ENCODE measurements at places on chromosomes 7 and 10. TPM values are rescaled to one million over a fixed set of nuclear protein-coding genes. Genes with fewer than 3 reads are reported as not detected.
A peak's percentile ranks its signal among the peaks of the same experiment; 100 is the strongest.

CARD11 gene
- 6.2 TPM for total RNA-seq

STEAP4 gene
- 14.5 TPM for total RNA-seq

DNA sequence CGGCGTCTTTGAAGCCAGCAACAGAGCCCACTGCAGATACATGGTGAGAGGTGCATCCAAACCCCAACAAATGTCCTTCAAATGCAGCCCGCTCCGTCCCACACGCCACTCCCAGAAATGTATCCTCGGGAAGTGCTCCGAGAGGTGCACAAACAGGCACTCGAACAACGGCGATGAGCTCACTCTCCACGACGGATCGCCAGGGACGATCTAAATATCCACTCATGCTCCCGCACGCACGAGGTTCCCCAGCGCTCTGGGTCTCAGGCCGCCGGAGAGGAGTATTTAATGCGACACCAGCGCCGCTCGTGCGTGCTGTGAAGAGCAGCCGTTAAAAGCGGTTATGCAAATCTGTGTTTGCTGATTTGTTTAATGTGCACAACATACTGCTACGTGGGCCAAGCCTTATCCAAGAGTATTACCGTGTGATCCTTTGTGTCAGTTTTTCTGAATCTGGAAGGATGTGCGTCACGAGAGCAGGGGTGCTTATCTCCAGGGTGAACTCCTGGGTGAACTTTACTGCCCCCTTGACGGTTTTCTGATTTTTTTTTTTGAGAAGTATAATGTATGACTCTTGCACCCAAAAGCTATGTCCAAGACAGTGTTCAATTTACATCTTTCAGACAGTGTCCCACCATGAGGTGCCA is 48.5 kb upstream of the PPP2R2D start:
- no peak overlapping the region for H3K27ac ChIP-seq
- no peaks in the 10 kb centered on the region for H3K36me3 ChIP-seq
- H3K4me1 ChIP-seq, result no peaks in the 10 kb centered on the region
- DNase-seq, result no peak
- peaks cover 1% of the 10 kb centered on the region for H3K27me3 ChIP-seq
- H3K4me3 ChIP-seq, result no peak overlapping the region

- no peaks in the 10 kb centered on the region for H3K27me3 ChIP-seq
- peak overlapping the region; percentile 79 for H3K4me3 ChIP-seq
- peak; percentile 100 for DNase-seq
- H3K27ac ChIP-seq, result peak overlapping the region; percentile 95
- H3K36me3 ChIP-seq, result no peaks in the 10 kb centered on the region
- peaks cover 94% of the 10 kb centered on the region for H3K4me1 ChIP-seq
These were observed 232 bp upstream of the MICALL2 start for GRCh38 chr7:1459512-1459892.

- H3K4me1 ChIP-seq, result no peaks in the 10 kb centered on the region
- H3K27me3 ChIP-seq, result no peaks in the 10 kb centered on the region
- no peak for DNase-seq
- H3K36me3 ChIP-seq, result no peaks in the 10 kb centered on the region
These were observed 13.2 kb downstream of the FGF8 start for GRCh38 chr10:101762736-101763135.

GRCh38 chr10:9188022-9188810 is 1133.7 kb downstream of the GATA3 start:
- no peaks in the 10 kb centered on the region for H3K4me1 ChIP-seq
- no peak overlapping the region for H3K4me3 ChIP-seq
- H3K36me3 ChIP-seq, result no peaks in the 10 kb centered on the region
- H3K27me3 ChIP-seq, result peaks cover 10% of the 10 kb centered on the region
- no peak overlapping the region for H3K27ac ChIP-seq
- DNase-seq, result no peak

DNA sequence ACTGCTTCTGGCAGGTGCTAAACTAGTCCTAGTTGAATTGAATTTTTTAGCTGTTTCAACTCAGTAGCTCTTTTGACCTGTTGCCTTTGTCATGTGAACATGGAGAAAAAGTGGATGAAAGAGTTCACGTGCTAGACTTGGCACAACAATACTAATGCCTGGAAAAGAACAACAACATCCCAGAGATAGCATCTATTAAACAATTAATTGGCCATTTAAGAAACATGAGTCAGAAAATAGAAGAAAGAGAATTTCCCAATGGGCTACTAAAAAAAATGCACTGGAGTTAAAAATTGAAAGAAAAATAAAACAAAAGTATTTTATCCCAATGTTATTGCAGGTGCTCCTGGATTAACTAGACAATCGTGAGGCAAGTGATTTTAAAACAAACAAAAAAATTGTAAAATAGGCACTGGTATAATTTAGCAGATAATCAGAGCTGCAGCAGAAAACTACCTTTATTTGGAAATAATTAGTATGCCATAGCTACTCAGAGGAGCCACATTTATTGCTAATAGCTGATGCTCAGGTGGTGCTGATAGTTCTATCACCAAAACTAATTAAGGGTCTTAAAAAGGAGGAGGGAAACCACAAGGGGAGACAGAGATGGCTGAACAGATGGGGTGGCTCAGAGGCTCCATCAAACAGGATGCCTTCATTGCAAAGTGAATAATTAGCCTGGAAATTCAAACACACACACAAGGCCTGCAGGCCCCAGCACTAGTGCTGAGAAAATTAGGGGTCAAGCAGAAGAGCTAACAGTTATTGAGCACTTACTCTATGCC is 17.6 kb downstream of the CCDC71L start:
- H3K27me3 ChIP-seq, result no peaks in the 10 kb centered on the region
- H3K36me3 ChIP-seq, result no peaks in the 10 kb centered on the region
- H3K4me1 ChIP-seq, result no peaks in the 10 kb centered on the region
- no peak overlapping the region for H3K27ac ChIP-seq

DNA sequence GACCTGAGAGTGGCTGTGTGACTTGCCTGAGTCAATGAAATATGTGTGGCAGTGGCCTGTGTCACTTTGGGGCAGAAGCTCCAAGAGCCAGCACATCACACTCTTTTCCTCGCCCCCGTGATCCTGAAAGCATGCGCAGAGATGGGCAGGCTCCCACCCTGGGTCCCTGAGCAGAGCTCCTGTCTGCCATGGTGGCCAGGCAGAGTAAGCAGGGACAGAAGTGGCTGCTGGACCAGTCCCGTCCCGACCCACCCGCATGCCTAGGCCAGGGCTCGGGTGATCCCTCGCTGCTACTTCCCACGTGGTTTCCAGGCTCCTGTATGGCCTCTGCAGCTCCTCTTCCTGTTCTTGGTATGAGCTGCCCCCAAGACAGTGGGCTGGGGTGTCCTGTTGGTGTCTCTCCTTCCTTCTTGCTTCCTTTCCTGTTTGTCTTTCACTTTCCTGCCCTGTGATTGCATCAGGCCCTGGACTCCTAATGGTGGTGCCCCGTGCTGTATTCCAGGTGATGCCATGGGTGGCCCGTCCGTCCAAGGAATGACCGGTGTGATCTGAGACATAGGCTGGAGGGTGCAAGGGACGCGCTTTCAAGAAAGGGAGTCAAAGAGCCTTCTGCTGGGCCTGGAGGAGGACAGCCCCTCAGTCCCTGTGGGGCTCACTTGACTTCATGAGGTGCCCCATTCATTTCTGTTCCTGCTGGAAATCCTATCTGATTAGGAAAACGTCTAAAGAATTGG is 71.4 kb upstream of the SHH start:
- peaks cover 9% of the 10 kb centered on the region for H3K4me1 ChIP-seq
- no peak overlapping the region for H3K27ac ChIP-seq
- H3K36me3 ChIP-seq, result no peaks in the 10 kb centered on the region
- peak; percentile 21 for DNase-seq

All from stomach (tissue), 19 donors.